Left colon (tissue), 2 donors: ENCODE measurements at places on chromosomes 2 and 18.
A peak's percentile ranks its signal among the peaks of the same experiment; 100 is the strongest.

DNA sequence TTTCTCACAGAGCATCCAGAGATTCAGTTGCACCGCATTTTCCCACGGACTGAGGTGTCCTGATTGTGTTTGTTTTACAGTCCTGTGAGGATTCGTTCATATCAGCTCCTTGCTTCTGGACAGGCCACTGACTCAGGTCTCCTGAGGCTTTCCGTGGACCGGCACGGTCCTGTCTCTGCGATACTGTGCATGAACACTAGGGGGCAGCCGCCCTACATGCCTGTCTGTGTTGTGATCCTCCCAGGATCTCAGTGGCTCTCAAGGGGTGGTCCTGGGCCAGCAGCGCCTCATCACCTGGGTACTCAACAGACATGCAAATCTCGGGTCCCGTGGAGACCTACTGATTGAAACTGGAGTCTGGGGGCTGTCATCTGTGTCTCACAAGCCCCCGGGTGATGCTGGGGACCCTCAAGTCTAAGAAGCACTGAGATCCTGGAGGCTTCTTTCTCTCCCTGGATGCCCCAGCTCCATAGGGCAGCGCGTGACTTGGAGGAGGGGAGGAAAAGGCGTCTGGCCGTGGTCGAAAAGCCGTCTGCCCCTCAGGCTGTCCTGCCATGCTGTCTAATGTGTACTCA is 28.9 kb downstream of the IL1R2 start:
- peak; percentile 88 for DNase-seq

DNA sequence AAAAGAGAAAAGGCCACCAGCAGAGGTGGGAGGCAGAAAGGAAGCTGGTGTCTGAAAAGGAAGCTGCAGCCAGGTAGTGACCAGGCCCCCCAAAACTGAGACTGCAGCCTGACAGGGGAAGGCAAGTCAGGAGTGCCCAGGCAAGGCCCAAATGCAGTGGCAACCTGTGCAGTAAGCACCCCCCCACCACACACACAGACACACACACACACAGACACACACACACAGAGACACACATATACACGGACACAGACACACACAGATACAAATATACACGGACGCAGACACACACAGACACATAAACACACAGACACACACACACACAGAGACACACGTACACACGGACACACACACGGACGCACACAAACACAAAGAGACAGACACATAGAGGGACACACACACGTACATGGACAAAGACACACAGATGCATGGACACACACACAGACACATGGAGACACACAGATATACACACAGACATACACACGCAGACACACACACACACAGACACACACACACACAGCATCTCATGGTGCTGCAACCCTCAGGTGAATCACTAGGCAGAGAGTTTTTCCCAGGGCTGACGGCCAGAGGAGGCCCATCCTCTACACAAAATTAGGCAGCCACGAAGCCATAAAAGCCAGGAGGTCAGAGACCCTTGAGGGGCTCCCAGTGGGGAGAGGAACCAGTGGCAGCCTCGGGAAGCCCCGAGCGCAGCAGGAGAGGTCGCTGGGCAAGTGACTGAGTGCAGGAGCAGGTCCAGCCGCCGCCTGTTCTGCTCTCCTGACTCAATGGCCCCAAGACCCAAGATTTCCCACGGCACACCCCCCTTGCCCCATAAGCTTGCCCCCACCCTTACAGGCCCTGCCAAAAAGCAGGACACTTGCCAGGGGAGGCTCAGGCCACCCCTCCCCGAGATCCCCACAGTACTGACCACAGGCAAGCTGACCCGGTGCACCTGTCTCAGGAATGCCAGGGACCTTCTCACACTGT is 6.3 kb downstream of the SDC1 start:
- DNase-seq, result no peak

DNA sequence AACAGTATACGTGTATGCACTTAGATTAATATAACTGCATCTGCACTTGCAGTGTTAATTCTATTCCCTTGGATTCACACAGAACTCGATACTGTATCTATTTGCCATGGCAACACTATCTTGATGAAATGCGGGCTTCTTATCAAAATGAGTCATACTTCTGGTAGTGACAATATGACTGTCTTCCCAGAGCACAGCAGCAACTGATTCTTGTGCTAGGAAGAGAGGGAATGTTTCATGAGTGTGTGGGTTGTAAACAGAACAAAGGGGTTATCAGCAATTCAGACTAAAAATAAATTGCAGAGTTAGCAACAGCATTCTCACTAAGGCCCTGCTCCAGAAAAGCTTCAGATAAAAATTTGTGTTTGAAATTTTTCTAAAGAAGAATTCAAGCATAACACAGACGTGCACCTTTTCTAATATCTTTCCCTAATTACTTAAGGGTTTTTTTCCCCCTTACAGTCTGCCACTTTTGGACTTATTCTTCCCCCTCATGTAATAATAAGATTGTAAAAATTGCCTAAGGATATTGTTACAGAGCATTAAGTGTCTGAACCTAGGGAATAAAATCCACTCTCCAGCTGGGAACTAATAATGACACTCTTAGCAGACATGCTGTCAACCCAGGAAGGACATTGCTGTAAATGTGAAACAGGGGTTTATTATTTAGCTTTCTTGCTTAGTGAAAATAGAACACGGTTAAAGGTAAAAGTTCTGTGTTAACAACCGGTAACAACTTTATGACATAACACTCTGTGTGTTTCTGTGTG is 99.9 kb upstream of the SLC38A11 start:
- DNase-seq, result no peak

DNA sequence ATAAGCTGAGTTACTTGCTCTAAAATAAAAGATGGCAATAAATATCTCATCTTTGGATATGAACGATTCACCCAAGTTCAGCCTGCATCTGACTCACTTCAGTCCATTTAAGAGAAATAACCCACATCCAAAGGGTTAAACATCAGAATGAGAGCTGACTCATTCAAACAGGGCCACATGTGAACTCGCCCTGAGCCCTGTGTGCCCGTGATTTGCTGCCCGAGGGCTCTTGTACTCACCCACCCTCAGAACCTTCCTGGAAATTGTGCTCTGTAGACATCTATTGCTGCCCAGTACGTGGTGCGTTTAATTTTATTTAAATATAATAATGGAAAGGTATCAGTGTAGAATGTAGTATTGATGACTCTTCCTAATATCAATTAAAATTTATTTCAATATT is 66.9 kb upstream of the RBM44 start:
- DNase-seq, result no peak

DNA sequence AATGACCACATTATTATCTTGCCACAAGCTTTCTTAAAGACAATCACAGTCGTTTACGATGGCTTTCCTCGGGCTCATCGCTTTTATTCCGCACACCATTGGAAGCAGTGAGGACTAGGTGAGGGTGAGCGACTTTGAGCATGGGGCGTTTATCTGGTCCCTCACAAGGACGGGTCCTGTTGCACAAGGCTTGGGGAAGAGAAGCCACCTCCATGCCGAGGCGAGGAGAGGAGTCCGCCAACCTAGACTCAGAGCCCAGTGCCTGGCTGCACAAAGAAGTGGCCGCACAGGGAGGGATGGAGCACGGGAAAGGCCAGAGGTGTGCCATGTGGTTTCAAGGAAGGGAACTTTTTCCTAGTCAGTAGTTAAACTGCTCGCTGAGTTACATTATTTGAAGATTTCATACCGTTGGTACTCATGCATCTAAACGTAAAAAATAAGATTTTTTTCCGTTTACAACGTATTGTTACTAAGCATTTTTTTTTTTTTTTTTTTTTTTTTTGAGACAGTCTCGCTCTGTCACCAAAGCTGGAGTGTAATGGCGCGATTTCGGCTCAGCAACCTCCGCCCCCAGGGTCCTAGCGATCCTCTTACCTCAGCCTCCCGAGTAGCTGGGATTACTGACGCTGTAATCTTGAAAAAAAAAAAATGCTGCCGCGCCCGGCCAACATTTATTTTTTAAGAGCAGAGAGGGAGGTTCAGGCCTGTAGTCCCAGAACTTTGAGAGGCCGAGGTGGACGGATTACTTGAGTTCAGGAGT is 849 bp upstream of the CYP27C1 start:
- DNase-seq, result no peak

- no peak for DNase-seq
These were observed 27.4 kb upstream of the MBOAT2 start for GRCh38 chr2:9030841-9031240.

GRCh38 chr2:73931531-73932500 is 5.1 kb downstream of the DGUOK start:
- no peak for DNase-seq

GRCh38 chr2:159516241-159516758 is 100.0 kb downstream of the BAZ2B start:
- no peak for DNase-seq

- DNase-seq, result no peak
These were observed 187.6 kb upstream of the SPRED2 start for GRCh38 chr2:65620026-65620425.
